ENCODE measurements at places on chromosomes 7 and 10. TPM values are rescaled to one million over a fixed set of nuclear protein-coding genes. Genes with fewer than 3 reads are reported as not detected.

CALML5 gene
- not detected for total RNA-seq

SDK1 gene
- total RNA-seq, result 1.5 TPM

DNA sequence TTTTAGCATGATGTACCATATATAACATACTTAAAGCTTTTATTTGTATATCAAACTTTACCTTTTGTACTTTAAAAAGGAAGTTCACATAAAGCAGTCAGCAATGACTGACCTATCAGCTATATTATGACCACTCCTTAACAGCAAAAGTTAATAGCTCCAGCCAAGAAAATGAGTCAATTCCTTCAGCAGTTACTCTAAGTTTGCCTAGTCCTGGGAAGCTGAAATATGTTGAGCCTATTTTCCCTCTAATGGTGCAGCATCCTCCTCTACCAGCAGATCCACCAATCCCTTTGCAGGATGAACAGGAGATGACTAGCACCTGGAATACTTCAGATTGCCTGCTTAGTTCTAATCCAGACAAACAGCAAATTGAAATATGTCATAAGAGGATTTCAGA, 64.2 kb downstream of the CUL2 start:
- DNase-seq, result peak; percentile 37

- no peak for DNase-seq
Measured at GRCh38 chr10:124681091-124681490, 63.1 kb downstream of the FAM53B start.

CCZ1B gene
- 43.7 TPM for total RNA-seq

DNA sequence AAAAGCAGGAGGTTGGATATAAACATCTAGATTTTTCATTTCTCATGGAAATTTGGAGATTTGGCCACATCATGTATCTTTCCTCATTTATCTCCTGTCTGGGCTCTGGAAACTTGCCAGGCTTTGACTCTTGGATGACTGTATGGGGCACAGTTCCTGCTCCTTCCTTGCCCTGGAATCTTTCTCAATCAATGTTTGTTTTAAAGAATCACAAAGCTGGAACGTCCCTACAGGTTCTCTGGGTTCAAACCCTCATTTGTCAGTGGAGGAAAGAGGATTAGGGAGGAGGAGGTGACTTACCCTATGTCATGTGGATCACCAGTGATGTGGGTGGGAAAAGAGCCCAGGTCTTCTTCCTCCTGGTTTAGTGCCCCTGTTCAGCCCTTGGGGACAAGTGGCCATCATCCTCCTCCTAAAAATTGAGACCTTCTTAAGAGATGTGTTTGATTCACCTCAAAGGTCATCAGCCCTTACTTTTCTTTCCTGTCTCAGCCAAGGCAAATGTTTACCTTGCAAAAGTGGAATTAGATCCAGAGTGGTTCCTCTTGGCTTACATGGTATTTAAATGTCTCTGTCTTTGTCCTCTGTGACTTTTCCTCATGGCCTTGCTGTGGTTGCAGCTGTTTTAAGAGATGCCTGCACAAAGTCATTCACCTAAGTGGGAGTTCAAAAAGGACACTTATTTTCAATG, 38.8 kb upstream of the PDZD8 start:
- DNase-seq, result peak; percentile 93

Data from MCF 10A (cell line).